CD4-positive, alpha-beta T cell treated with Interleukin-6 at 100 ng/mL for 8 hours (primary cell): ENCODE measurements at places on chromosomes 1 and 21.

GRCh38 chr1:172863031-172863430 lies 187.7 kb downstream of the TNFSF18 start:
- DNase-seq = no peak

DNA sequence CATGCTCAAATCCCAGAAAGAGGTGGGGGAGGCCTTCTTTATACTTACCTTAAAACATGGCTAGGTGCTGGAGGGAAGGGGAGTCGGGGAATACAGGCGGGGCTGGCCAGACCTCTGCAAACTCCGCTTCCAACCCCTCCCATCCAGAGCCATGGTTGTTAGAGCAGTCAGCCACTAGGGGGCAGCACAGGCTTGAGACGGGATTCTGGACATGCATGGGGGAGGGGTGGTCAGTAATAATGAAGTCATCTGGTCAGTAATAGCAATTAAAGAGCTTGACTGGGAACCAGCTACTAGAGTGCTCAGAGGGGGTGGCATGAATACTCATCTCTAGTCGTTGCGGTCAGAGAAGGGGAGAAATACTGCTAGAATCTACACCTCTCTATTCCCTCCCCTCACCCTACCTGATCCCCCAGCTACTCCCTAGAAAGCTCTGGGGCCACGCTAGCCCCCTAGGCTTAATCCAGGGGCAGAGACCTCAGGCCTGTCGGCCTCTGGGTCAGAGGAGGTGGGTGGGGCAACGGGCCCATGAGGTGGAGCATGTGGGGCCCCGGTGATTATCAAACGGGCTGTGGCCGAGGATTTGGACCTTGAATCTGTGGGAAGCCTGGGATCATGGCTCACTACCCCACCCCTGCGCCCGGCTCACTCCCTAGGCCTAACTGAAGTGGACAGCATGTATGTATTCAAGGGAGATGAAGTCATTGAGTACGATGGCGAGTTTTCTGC lies 2.9 kb downstream of the CASQ1 start:
- DNase-seq = peak; percentile 72

- DNase-seq = no peak
Measured at GRCh38 chr1:98975113-98975512, 29.5 kb downstream of the PLPPR5 start.

DNA sequence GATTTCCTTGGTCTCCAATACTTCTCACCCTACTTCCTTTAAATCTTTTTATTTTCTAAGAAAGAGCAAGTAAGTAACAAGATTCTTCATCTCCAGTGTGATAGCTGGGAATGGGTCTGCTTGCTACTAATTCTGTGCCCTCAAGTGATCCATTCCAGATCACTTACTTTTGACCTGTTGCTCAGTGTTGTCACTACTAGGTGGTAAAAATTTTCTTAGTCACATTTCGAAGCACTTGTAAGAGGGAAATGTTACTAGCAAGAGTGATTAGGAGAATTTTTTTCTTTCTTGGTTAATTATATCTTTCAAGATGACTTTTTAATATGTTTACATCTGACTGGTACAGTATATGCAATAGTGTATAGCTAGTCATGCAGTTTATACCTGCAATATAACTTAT lies 2.2 kb downstream of the UBAP2L start:
- DNase-seq = no peak

DNA sequence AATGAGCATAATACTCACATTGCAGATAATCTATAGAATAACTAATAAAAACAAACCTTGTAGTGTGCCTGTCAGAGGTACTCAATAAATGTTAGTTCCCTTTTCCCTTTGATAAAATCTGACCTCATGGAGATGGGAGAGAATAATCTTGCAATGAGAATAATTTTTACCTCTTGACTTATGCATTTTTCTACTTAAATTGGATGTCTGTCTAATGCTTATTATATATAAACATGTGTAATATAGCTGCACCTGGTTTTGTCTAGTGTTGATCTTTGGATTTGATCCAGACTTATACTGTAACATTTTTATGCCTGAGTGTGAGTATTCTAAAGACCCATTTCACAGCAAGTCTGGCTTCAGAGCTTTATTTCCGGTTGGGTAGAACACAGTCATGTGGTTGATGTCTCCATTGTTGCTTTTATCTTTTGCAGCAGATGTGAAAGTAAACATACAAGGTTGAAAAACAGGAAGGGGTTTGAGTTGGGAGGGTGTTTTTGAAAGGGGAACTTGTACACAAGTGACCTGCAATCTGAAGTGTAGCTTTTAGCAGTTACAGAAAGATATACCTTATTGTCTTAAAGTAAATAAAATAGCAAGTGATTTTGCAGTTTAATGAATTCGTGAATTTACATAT lies 12.4 kb downstream of the EPB41 start:
- DNase-seq = peak; percentile 85

DNA sequence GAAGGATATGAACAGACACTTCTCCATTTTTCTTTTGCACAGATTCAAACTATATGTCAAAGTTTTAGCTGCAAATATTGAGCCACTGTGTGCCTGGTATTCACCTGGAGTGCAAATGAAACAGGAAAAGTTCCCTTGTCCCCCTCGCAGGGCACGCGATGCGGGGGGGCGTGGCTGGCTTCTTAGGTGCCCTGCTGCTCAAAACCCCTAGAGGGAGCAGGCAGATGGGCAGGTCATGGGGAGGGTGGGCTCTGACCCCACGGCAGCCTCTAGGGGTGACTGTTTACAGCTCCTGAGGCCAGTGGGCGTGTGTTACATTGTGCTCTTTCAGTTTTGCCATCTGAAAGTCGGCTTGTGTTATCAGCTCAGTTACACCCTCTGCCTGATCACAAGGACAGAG lies 931.2 kb upstream of the B3GALT2 start:
- no peak for DNase-seq

DNA sequence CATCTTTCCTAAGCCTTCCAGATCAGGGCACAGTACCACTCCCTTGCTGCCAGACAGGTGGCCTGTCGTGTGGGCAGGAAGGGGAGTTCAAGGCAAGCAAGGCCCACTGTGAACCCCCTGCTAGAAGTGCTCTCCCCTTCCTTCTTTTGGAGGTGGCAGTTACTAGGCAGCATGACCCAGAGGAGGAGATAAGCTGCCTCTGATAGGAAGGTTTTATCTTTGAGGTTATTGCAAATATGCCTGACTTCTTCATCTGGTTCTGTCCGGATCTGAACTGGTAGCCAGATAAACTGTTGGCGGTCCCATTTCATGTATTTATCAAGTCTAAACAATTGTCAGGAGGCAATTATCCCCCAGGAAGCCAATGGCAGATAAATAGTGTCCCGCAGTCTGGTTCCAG lies 198.2 kb upstream of the LMO4 start:
- DNase-seq = no peak

- no peak for DNase-seq
Measured at GRCh38 chr1:110511436-110511835, 7.5 kb downstream of the KCNA10 start.

- peak; percentile 83 for DNase-seq
Measured at GRCh38 chr1:101238681-101239094, 1.9 kb downstream of the S1PR1 start.

- no peak for DNase-seq
Measured at GRCh38 chr21:41107602-41108001, 60.4 kb upstream of the BACE2 start.

DNA sequence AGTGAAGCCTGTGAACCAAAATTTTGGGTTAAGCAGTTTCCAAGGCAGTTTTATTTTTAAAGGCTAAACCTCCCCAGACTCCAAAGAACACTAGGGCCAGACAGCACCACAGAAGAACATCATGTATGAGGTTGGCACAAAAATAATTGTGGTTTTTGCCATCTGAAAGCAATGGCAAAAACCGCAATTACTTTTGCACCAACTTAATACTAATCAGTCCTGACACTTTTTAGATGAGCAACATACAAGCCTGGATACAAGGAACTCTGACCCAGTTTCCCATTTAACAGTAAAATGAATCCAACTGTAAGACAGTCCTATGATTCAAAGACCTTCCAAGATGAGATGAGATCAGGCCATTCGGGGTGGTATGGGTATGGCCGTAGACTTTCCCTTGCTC lies 46.8 kb downstream of the CNIH3 start:
- no peak for DNase-seq

DNA sequence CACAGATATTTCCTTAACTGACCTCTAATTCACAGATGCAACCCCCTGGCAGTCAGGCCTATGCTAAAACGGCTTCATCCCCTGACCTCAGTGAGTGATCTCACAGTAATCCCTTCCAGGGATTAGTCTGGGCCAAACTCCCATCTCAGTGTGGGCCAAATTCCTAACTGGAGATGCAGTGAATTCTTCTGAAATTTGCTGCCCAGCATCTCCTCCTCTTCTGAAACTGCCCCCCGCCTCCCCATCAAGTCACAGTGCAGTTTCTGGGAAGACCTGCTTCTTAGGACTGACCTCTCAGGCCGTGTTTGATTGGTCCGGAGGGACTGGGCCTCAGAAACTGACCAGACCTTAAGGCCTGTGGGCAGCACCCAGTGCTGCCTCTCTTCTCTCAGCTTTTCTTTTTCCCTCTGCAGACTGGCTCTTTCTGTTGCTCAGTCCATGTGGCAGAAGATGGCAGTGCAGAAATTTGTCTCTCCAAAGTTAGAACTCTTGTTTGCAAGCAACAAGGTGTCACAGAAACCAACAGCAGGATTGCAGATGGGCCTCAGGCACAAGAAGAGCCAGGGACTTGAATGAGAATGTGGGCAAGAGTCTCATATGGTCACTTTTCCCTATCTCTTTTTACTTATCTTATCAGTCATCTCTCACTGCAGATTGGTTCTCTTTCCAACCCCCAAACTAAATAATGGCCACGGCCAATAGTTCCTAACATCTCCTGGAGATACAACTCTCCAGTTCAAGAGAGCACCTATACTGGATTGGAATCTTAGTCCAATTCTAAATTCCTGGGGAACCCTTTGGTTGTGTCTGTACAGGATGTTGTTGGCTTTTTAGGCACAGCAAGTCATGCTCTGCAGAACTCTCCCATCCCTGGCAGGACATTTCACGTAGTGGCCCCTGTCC lies 95.5 kb upstream of the RALGPS2 start:
- DNase-seq = no peak

DNA sequence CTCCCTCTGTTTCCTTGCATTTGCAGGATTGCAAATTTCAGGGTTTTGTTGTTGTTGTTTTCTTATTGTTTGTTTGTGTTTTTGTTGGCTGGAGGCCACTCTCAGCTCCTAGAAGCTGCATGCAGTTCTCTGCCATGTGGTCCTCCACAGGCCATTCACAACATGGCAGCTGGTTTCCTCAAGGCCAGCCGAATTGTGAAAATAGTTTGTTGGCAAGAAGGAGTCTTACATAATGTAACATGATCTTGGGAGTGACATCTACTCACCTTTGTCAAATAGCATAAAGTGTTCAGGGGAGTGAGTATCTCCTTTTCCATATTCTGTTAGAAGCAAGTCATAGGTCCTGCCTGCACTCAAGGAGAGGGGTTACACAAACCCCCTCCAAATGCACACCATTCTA lies 10.6 kb upstream of the UAP1 start:
- no peak for DNase-seq

DNA sequence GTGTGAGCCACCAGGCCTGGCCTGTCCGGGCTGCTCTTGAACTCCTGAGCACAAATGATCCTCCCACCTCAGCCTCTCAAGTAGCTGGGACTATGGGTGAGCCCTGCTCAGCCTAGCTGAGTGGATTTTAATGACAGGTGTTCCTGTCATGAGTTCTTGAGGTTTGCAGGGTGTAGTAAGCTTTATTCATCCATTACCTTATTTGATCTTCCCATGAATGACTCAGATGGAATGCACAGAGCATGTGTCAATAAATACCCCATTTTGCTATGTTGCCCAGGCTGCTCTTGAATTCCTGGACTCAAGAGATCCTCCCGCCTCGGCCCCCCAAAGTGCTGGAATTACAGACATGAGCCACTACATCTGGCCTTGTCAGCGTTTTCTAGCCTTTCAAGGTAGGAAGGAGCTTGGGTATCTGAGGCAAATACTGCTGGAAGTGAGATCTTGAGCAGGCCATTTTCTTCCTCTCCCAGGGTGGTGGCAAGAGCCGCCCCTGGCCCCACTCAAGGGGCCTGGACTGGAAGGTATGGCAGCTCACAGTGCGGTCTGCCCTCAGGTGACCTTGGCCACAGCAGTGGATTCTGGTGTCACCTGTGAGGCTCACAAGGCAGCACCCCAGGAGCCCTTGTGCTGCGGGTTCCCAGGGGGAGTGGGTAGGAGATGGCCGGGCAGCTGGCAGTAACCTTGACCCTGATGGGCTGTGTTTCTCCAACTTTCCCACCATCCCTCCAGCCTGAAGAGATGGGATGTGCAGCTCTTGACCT lies 20.0 kb downstream of the PIK3CD start:
- no peak for DNase-seq

- no peak for DNase-seq
Measured at GRCh38 chr1:27575840-27576331, 28.1 kb downstream of the AHDC1 start.

GRCh38 chr1:197096137-197096536 lies 29.1 kb upstream of the F13B start:
- no peak for DNase-seq

DNA sequence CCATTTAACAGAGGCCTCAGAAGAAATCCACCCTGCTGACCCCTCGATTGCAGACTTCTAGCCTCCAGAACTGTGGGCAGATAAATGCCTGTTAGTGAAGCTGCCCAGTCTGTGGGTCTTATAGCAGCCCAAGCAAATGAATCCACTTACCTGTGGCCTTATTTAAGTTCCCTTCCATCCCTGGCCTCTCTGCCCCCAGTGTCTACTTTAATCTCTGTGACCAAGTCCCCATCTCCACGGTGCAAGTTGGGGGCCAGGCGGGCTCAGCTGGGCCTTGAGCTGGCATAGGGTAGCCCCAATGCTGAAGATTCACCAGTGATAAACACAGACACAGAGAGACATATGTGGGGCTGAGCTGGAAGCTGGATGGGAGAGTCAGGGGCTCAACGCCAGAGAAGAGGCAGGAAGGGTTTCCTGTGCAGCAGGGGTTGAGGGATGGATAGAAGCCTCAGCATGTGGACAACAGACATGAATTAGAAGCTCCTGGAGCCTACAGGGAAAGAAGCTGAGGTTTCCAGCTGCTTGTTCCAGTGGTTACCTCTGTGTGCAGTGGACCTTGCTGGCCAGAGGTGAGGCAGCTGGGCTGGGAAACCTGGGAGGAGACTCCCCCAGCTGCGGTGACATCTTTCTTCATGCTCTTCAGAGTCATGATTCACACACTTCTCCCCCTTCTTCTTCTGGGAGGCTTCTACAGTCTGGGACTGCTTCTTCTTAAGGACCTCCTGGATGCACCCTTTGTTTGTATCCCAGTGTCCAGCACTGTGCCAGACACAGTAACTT lies 13.4 kb upstream of the B3GALT5 start:
- DNase-seq = no peak

GRCh38 chr1:20726118-20726911 lies 6.2 kb downstream of the SH2D5 start:
- no peak for DNase-seq

- DNase-seq = no peak
Measured at GRCh38 chr1:10216090-10216749, 5.8 kb downstream of the KIF1B start.

GRCh38 chr1:24540906-24541710 lies 14.8 kb upstream of the NCMAP start:
- DNase-seq = peak; percentile 29

- no peak for DNase-seq
Measured at GRCh38 chr1:230010603-230011332, 56.3 kb upstream of the GALNT2 start.

GRCh38 chr1:97066860-97067259 lies 345.3 kb downstream of the PTBP2 start:
- DNase-seq = no peak
